ENCODE measurements at places on chromosomes 3 and 15. TPM values are rescaled to one million over a fixed set of nuclear protein-coding genes. Genes with fewer than 3 reads are reported as not detected.

GRCh38 chr3:123582315-123582714 lies 2.5 kb downstream of the HACD2 start:
- DNase-seq = no peak

GRCh38 chr15:68081869-68082505 lies 27.9 kb downstream of the PIAS1 start:
- DNase-seq = no peak

GRCh38 chr3:128278761-128279600 lies 125.7 kb downstream of the EEFSEC start:
- DNase-seq = peak; percentile 59

DNA sequence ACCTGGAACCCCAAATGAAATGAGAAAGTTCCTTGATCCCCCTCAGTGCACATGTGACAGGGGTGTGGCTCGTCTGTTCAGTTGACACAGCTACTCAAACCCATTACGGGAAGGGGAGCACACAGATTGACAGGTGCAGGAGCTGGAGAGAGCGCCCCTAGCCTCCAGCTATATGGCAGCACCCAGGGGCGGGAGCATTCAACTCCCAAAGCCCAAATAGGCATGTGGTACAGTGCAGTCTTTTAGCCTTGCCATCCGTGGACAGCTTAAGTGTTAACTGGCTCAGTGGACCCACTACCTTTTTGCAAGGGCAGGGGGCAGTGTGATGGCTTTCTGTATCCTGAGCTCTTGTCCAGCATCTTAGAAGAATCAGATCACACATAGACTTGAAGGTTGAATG lies 1374.2 kb upstream of the ALCAM start:
- no peak for DNase-seq

- DNase-seq = no peak
Measured at GRCh38 chr3:142976621-142977398, 13.3 kb upstream of the PAQR9 start.

GRCh38 chr3:64291956-64292355 lies 66.7 kb upstream of the PRICKLE2 start:
- DNase-seq = no peak

- DNase-seq = no peak
Measured at GRCh38 chr3:149542375-149543312, 68.1 kb downstream of the TM4SF4 start.

DNA sequence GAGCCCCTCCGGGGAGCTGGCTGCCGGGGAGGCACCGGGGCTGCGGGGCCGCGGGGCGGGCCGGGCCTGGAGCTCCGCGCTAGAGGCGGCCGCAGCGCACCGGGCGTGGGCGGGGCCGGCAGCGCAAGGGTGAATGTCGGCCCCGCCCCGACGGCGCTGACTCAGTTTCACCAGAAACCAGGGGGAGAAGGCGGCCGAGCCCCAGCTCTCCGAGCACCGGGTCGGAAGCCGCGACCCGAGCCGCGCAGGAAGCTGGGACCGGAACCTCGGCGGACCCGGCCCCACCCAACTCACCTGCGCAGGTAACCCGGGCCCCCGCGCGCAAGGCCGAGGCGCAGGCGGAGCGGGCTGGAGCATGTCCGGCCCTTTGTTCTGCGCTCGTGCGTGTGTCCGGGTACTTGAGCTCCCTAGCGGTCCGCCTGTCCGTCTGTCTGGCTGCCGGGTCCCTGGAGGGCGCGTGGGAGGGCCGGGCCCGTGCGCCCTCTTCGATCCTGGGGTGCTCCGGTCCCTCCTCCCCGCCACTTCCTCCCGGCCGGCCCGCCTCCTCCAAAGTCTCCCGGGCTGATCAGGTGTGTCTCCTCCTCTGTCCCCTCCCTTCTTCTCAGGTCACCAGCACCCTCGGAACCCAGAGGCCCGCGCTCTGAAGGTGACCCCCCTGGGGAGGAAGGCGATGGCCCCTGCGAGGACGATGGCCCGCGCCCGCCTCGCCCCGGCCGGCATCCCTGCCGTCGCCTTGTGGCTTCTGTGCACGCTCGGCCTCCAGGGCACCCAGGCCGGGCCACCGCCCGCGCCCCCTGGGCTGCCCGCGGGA lies at the start of gene SPINT1:
SPINT1 (plus strand) TSS at position 164 of the 811 bp plus-strand sequence; CDS start at position 671, 507 bp downstream.
- no peak for DNase-seq

GRCh38 chr15:87877114-87877810 lies 379.3 kb downstream of the NTRK3 start:
- no peak for DNase-seq

- no peak for DNase-seq
Measured at GRCh38 chr3:169494982-169495381, 168.5 kb downstream of the MECOM start.

GRCh38 chr3:194572143-194572789 lies 61.0 kb downstream of the TMEM44 start:
- no peak for DNase-seq

DNA sequence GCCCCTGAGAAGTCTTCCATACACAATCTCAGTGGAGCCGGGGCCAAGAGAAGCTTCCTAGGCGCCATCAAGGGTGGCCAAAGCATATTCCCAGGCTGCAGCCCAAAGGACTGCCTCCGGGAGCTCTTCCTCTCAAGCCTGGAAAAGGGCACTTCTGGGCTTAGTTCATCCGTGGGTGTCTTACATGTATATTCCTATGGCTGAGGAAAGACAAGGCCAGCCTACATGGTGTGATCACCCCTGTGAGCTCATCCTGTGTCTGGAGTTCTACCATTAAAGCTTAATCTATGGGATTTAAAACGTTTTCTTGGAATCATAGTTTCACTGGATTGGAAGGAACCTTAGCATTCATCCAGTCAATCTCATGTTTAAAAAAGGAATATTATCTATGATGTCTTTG lies 21.9 kb upstream of the TIMP4 start:
- DNase-seq = no peak

DNA sequence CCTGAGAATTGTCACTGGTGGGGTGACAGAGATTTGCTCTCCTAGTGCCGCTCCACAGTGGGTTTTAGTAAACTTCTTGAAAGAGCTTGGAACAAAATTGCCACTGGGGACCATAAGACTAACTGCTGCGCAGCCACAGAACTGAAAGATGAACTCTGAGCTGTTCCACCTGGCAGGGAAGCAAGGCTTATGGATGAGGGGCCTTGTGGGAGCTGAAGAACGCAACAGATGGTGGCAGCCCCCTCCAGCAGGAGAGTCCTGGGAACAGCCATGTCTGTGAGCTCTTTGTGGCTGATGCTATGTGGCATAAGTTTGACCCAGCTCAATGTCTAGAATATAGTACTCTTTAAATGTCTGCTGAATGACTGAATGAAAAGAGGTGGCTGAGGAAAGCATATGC lies 66.8 kb upstream of the C2CD4B start:
- no peak for DNase-seq

DNA sequence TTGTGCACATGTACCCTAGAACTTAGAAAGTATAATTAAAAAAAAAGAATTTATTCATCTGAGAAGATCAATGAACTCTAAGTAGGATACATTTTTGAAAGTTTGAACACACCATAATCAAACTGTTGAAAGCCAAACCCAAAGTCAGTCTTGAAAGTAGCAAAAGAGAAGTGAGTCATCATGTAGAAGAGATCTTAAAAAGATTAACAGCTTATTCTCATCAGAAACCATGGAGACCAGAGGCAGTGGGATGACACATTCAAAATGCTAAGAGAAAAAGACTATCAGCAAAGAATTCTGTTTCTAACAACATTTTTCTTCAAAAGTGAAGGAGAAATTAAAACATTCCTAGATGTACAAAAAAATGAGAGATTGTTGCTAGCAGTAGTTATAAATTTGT lies 60.7 kb downstream of the TIMP4 start:
- DNase-seq = no peak

- DNase-seq = no peak
Measured at GRCh38 chr15:73265536-73266153, 103.1 kb downstream of the HCN4 start.

GRCh38 chr15:84833447-84834228 lies 16.5 kb downstream of the ALPK3 start:
- no peak for DNase-seq

DNA sequence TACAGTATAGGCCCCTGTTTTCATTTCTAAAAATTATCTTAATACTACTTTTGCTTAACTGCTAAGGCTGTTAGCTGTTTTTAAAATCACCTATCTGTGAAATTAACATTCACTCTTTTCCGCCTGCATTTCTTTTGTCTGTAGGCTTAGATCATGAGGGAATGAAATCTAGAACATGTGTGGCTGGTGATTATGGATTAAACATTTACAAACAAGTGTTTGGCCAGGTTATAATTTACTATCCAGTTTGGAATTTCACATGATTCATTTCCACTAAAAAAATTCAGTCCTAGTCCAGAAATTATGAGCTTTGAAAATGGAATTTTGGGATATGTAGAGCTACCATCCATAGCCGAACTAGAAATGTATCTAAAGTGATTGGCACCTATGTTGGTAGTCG lies 39.1 kb downstream of the GOLM2 start:
- no peak for DNase-seq

GRCh38 chr3:169390741-169391305 lies 272.7 kb downstream of the MECOM start:
- no peak for DNase-seq

- DNase-seq = no peak
Measured at GRCh38 chr3:128372707-128373533, 93.8 kb downstream of the DNAJB8 start.

DNA sequence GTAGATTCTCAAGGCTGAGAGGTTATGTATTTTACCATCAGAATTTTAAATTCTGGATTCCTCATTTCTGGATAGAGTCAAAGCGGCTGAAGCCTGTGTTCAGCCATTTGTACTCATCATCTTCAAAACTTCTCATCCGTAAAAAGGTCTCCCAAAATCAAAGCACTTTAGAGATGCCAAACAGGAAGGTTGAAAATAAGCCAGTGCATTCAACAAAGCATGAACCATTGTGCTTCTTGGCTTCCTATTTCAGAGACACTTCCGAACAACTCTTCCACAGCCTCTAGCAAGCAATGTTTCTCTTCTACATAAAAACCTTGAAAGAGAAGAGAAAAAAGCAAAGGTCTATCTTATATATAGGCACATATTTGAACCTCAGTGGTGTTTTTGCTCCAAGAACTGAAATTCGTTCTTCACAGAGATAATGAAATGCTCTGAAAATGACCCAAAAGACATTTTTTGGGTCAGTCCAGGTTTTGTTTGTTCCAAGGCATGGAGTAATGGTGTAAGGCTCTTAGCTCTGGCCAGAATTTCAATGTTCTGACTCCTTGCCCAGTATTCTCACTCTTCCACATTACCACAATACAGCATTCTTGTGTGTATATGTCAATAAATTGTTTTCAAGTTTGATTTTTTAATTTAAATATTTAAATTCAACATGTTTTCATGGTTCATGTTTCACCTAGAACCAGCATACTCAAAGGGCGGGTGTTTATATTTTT lies 163.1 kb downstream of the STAC start:
- no peak for DNase-seq

DNA sequence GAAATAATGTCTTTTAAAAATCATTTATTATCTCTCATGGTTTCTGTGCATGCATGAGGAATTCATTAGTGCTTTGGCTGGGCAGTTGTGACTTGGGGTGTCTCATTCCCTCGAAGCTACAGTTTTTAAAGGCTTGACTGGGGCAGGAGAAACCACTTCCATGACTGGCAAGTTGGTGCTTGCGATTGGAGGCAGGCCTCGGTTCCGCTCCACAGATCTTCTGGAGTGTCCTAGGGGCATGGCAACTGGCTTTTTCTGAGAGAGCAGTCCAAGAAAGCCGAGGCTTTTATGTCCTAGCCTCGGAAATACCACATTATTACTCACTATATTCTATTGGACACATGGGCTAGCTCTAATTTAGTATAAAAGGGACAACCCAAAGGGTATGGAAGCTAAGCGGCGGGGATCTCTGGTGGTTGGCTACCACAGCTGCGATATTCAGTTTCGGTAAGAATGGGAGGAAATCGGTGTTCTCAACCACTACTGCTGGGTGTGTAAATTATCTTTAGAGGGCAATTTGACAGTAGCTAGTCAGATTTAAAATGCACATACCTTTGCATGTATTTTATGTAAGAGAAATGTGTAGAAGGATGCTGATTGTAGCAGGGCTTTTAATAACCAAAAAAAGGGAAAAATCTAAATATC lies 48.8 kb upstream of the TOP2B start:
- DNase-seq = no peak

DNA sequence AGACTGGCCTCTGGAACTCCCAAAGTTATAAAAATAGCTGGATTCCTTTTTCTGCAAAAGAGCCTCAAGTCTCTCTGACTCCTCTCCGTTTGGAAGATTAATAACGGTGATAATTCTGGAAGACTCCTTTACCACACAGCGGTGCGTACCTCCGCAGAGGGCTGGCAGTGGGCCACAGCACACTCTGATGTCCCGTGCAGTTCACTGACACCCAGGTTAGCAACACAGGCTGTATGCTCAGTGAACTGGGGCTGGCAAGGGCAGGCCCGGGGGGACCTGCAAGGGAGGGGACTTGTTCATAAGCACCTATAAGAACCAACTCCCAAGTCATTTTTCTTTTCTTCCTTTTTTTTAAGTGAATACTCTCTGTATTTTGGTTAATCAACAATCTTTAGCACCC lies 120.3 kb upstream of the TJP1 start:
- no peak for DNase-seq

DNA sequence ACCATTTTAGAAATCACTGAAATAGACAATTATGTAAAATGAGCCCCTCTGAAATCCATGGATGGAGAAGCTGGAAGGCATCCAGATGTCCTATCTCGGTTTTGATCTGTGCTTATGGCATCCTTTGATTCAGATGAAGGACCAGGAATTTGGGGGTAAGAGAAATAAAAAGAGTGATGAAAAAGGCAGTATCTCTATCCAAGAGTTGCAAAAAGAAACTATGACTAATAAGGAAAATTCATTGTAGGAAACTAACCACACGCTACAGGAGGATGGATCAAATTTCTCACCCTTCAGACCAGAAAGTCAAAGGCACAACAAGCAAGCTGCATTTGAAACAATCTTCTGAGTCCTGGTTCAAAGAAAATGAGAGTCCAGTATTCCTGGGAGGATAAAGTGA lies 34.8 kb downstream of the SRGAP3 start:
- DNase-seq = no peak

- no peak for DNase-seq
Measured at GRCh38 chr3:196140224-196140623, 58.3 kb upstream of the TFRC start.

- no peak for DNase-seq
Measured at GRCh38 chr3:13018043-13018451, 55.2 kb downstream of the IQSEC1 start.

GRCh38 chr3:177405191-177405672 lies 207.9 kb upstream of the TBL1XR1 start:
- DNase-seq = no peak

- no peak for DNase-seq
Measured at GRCh38 chr3:197367081-197367780, 68.8 kb upstream of the DLG1 start.

The ACSBG1 gene
- 1.6 TPM for polyA plus RNA-seq

The TMEM158 gene
- 12.5 TPM for polyA plus RNA-seq

The GRM2 gene
- 0.56 TPM for polyA plus RNA-seq

The PIK3R4 gene
- 49.0 TPM for polyA plus RNA-seq

The STAB1 gene
- 44.5 TPM for polyA plus RNA-seq

The C3orf52 gene
- 7.3 TPM for polyA plus RNA-seq

The GABRR3 gene
- not detected for polyA plus RNA-seq

The HESX1 gene
- 3.4 TPM for polyA plus RNA-seq

The TRAK1 gene
- 48.0 TPM for polyA plus RNA-seq

The FOXL2 gene
- polyA plus RNA-seq = not detected

The HIGD2B gene
- 0.09 TPM for polyA plus RNA-seq

The GCNT3 gene
- 0.49 TPM for polyA plus RNA-seq

The ARPIN gene
- polyA plus RNA-seq = 27.4 TPM

Measured in left renal cortex interstitium (tissue), 4 donors.